ENCODE measurements at places on chromosomes 2 and 18. TPM values are rescaled to one million over a fixed set of nuclear protein-coding genes. Genes with fewer than 3 reads are reported as not detected.

Gene IL1RL1
- 0.49 TPM for total RNA-seq

Gene TMEFF2
- total RNA-seq, result not detected

Gene CYP20A1
- total RNA-seq, result 30.7 TPM

Gene CYTIP
- total RNA-seq, result 357 TPM

Data from natural killer cell (primary cell).